ENCODE measurements at places on chromosomes 1 and 21.

DNA sequence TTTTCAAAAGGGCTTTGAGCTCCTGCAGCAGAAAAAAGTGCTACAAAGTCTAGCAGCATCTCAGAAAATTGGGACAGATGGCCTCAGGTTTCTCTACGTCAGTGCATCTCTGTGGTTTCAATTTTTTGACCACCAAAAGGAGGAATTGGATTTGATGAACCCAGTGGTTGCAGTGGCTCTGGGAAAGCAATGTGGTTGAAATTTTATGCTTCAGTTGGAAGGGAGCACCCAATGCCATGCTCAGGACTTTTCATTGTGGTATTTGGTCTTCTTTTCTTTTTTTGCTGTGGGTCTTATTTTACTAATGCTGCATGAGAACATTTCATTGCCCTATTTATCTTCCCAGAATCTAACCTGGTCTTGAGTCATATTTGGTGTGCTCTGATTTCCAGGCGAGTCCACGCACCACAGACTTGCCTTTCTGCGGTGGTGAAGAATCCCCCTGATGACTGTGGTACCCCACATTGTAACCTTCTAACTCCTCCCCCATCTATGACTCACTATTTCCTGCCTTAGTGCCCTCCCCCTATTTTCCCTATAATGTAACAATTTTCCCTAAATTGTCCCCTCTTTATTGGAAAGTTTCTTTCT lies 56.7 kb downstream of the S1PR1 start:
- no peak for DNase-seq

GRCh38 chr1:158310623-158311022 lies 20.7 kb downstream of the CD1B start:
- no peak for DNase-seq

DNA sequence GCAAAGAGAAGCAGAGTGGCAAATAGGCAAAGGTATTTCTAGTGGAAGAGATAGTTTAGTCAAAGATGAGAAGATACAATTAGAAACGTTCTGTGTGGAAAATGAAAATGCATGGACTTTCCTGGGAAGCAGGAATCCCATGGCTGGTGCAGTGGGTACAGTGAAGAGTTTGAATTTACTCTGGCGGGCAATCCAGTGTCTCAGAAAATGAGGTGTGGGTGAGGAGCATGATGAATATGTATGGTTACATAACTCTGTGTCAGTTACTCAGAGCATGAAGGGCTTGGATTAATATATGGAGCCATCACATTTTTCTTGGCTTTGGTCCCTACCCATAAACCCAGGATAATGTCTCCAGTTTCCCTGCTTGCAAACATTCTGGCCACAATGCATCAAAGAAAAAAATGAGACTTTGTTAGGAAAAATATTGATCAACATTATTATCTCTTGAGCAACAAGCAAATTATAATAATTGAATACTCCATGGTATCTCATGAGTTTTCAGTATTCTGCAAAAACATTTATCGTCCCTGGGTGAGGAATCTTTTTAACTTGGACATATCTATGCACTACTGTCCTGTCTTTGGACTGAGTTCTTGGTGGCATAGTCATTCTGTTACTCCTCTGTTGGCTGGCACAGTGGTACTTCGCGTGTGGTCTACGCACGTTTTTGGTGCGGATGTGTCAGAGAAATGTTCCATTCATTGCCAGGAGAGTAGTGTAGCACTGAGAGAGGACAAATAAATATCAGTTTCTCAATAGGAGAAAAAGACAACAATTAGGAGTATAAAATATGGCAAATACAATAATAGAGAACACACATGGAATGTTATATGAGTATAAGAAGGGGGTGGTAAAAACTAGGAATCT lies 173.7 kb upstream of the C1orf105 start:
- DNase-seq: no peak

DNA sequence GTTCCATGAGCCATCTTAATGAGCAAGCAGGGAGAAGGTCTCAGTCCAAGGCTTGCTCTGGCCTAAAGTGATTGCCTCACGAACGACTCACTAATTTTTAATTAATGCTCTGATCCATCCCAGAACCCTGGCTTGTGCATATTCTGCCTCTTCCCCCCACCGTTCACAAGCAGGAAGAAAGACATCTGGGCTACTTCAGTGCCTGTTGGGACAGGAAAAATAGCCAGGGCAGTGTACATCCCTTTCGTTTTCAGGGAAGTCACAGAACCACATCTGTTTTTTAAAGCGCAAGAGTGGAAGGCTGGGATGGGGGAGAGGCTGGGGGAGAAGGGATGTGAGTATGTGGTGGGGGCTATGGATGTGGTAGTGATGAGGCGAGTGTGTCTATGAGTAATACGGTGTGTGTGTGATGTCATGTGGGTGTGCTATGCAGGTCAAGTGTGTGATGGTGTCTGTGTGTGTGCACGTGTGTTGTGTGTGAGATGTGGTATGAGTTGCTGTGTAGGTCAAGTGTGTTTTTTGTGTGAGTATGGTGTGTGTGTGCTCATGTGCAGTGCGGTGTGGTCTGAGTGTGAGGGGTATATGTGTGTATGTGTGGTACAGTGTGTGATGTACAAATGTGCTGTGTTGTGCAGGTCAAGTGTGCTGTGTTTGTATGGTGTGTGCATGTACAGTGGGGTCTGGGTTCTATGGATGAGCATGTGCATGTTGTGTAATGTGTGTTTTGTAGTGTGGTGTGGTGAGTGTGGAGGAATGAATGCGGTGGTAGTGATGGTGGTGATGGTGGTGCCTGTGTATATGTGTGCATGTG lies 64.9 kb upstream of the SYT6 start:
- DNase-seq: no peak
